ENCODE measurements at places on chromosomes 7 and 10. TPM values are rescaled to one million over a fixed set of nuclear protein-coding genes. Genes with fewer than 3 reads are reported as not detected.

- DNase-seq = peak; percentile 18
Observed at GRCh38 chr7:135601182-135601581, 43.5 kb downstream of the NUP205 start.

DNA sequence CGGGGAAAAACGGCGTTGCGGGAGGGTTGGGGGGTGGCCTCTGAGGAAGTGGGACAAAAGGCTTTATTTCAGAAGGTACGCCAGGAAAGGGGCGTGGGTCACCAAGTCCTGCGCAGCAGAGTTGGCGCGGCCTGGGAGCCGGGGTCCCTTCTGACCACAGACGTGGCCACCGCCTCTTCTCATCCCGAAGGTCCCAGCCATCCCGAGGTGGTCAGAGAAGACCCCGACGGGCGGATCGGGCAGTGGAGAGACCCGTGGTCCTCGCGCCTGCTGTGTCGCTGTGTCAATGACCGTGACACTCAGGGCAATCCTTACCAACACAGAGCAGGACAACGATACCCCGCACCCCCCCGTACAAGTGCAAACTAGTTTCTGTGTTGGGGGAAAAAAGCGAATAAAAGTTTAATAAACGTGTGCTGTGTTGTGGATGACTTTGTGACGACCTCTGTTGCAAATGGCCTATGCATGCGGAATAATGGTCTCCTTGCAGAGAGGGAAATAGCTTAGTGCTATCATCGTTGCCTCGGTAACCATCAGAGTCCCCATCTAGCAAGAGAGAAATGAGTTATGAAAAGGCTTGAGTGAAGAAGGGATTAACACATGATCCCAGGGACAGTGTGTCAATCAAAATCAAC, 19.4 kb upstream of the GATA3 start:
- no peak for DNase-seq

- DNase-seq = no peak
Observed at GRCh38 chr7:2724453-2725177, 36.6 kb downstream of the AMZ1 start.

ELMO1 gene
- total RNA-seq = not detected

Data from MCF 10A (cell line).